ENCODE measurements at places on chromosomes 11 and 22. TPM values are rescaled to one million over a fixed set of nuclear protein-coding genes. Genes with fewer than 3 reads are reported as not detected.

Gene TEX12
- 0.20 TPM for total RNA-seq

Gene MAP6
- total RNA-seq = 2.4 TPM

Gene TAF1D
- 85.8 TPM for total RNA-seq

Gene MMP11
- total RNA-seq = 37.1 TPM

Gene RPL27A
- total RNA-seq = 563 TPM

Gene F2
- total RNA-seq = not detected

Gene HORMAD2
- not detected for total RNA-seq

Gene LMO2
- total RNA-seq = 12.4 TPM

Gene OR8G1
- total RNA-seq = not detected

Gene THY1
- 89.7 TPM for total RNA-seq

Gene WNT11
- total RNA-seq = not detected

Gene CCDC15
- 1.3 TPM for total RNA-seq

Gene PATE1
- total RNA-seq = not detected

Gene PKP3
- total RNA-seq = 0.56 TPM

Gene PANX3
- not detected for total RNA-seq

Gene KCNE3
- total RNA-seq = 2.6 TPM

Gene OPCML
- 0.65 TPM for total RNA-seq

Gene SCGB1D4
- total RNA-seq = not detected

Gene ASCL2
- not detected for total RNA-seq

Gene MPZL2
- 0.56 TPM for total RNA-seq

Gene C1QTNF5
- total RNA-seq = 15.8 TPM

Gene C2CD3
- 14.8 TPM for total RNA-seq

Gene TMEM80
- total RNA-seq = 7.4 TPM

Gene TLCD5
- total RNA-seq = 8.6 TPM

Gene COPB1
- total RNA-seq = 299 TPM

Gene C1QTNF4
- total RNA-seq = 0.17 TPM

Gene GAL
- 0.13 TPM for total RNA-seq

Gene CNIH2
- 0.86 TPM for total RNA-seq

Gene HTR3B
- total RNA-seq = not detected

Gene SAA4
- total RNA-seq = not detected

Gene CCDC73
- not detected for total RNA-seq

Gene PKDREJ
- total RNA-seq = under 0.01 TPM

Gene BEST1
- 3.1 TPM for total RNA-seq

Gene BTG4
- total RNA-seq = not detected

Gene NAALADL1
- 26.3 TPM for total RNA-seq

Gene ATP5MG
- total RNA-seq = 26.4 TPM

Gene OR8H3
- not detected for total RNA-seq

Gene DESI1
- 20.8 TPM for total RNA-seq

Gene TIMP3
- total RNA-seq = 195 TPM

Gene RHOD
- total RNA-seq = 10.6 TPM

Gene EFCAB6
- 1.6 TPM for total RNA-seq

Gene GAB4
- not detected for total RNA-seq

Gene APOA4
- not detected for total RNA-seq

Gene KRTAP5-1
- total RNA-seq = not detected

Gene RIBC2
- 0.46 TPM for total RNA-seq

Gene SLC37A4
- total RNA-seq = 10.3 TPM

Gene ABCC8
- not detected for total RNA-seq

Gene DUSP8
- 1.2 TPM for total RNA-seq

Gene WT1
- total RNA-seq = not detected

Gene KCNQ1OT1
- 3.9 TPM for total RNA-seq

Gene PLEKHA7
- 0.39 TPM for total RNA-seq

Gene DNAJB7
- not detected for total RNA-seq

Gene CCDC82
- 16.9 TPM for total RNA-seq

Gene FAT3
- total RNA-seq = 1.1 TPM

Gene ANO1
- 3.8 TPM for total RNA-seq

Data from smooth muscle cell of the pulmonary artery (primary cell).